ENCODE measurements at places on chromosomes 1 and 21. TPM values are rescaled to one million over a fixed set of nuclear protein-coding genes. Genes with fewer than 3 reads are reported as not detected.

GRCh38 chr21:34593954-34594531 lies 20.9 kb downstream of the RCAN1 start:
- DNase-seq, result no peak

RAB7B gene
- not detected for total RNA-seq

DNA sequence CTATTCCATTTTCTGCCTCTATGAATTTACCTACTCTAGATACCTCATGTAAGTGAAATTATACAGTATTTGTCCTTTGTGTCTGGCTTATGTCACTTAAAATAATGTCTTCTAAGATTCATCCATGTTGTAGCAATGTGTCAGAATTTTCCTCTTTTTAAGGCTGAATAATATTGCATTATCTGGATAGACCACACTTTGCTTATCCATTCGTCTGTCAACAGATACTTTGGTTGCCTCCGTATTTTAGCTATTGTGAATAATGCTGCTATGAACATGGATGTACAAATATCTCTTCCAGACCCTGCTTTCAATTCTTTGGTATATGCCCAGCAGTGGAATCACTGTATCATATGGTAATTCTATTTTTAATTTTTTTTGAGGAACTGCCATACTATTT lies 10.1 kb upstream of the CCSAP start:
- DNase-seq, result no peak

DNA sequence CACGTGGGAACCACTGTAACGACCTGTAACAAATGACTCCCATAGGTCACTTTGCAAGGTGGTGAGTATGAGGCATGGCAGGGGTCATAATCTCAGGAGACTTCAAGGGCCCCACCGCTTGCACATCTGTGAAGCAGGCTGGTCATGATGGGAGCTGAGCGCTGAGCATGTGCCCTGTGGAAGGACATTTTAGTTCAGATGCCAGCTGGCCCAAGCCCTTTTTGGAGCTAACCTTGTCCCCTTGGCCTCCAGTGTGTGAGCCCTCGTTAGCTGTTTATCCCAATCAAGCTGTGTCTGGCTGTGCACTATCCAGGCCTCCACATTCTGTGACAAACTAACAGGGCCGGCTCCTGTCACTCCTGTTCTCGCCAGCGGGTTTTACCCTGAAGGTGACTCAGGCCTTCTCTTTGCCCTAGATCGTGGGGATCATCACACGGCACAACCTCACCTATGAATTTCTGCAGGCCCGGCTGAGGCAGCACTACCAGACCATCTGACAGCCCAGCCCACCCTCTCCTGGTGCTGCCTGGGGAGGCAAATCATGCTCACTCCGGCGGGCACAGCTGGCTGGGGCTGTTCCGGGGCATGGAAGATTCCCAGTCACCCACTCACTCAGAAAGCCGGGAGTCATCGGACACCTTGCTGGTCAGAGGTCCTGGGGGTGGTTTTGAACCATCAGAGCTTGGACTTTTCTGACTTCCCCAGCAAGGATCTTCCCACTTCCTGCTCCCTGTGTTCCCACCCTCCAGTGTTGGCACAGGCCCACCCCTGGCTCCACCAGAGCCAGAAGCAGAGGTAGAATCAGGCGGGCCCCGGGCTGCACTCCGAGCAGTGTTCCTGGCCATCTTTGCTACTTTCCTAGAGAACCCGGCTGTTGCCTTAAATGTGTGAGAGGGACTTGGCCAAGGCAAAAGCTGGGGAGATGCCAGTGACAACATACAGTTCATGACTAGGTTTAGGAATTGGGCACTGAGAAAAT lies 7.6 kb downstream of the NPPA start:
- no peak for DNase-seq

GRCh38 chr1:147273409-147274336 lies 31.2 kb downstream of the CHD1L start:
- no peak for DNase-seq

- no peak for DNase-seq
These were observed 194.4 kb upstream of the KAZN start for GRCh38 chr1:14403961-14404645.

DNA sequence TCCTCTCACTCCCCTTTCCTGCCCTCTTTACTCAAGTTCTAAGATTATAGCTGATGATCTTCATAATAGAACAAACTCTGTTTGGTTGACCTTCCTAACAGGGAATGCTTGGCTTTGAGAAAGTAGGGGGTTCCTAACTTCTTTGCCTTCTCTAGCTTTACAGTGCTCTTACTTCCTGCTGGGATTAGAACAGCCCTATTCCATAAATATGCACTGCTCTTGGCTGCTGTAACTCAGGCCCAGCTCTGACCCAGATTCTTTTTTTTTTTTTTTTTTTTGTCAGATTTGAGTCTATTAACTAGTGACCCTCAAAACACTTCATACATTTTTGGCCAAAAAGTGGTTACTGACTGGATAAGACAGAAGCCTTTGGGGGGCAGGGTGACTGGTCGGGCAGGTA lies 39.4 kb upstream of the PIGV start:
- no peak for DNase-seq

- no peak for DNase-seq
These were observed 5.4 kb downstream of the BCAN start for GRCh38 chr1:156647351-156647750.

DNA sequence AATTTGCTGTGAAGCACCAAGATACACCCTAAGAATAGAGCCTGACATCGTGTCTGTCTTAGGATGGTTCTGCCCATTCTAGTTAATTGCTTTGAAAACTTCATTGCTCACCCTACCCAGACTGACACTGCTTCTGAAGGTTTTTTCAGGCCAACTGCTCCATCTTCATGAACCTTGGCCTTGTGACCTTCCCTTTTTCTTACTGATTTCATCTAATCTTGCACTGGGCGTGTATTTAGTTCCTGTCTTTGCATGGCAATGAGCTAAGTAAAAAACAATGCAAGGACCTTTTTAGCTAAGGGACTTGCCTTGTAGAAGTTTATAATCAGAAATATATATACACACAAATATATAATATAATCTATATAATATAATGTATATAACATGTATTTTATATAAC lies 108.0 kb downstream of the PBX1 start:
- DNase-seq, result no peak

- peak; percentile 71 for DNase-seq
These were observed 43.4 kb upstream of the MRPS6 start for GRCh38 chr21:34029743-34030528.

DNA sequence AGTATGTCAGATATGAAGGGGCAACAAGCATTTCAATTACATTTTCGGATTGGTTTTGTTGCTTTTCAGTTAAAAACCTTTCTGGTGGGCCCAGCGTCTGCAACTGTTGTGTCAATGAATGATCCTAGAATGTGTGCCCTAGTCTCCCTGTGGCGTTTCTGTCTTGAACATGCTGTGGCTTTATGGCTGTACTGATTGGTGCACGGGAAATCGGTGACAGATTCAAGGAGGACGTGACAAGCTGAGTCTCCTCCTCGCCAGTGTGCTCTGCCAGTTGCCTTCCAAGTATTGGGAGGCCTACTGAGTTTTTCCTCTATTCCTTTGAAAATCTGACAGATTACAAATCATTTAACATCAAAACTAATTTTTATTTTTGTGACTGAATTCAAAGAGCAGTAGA lies 127.6 kb downstream of the ZP4 start:
- no peak for DNase-seq

- DNase-seq, result no peak
These were observed 6.3 kb upstream of the MTARC2 start for GRCh38 chr1:220741825-220742224.

GRCh38 chr21:35107520-35107919 lies 58.4 kb upstream of the RUNX1 start:
- DNase-seq, result no peak

AURKAIP1 gene
- total RNA-seq, result 106 TPM

RGS13 gene
- total RNA-seq, result 0.64 TPM

NTMT2 gene
- not detected for total RNA-seq
